ENCODE measurements at places on chromosomes 2 and 18. TPM values are rescaled to one million over a fixed set of nuclear protein-coding genes. Genes with fewer than 3 reads are reported as not detected.

MOGAT1 gene
- not detected for total RNA-seq

ONECUT2 gene
- not detected for total RNA-seq

UNC80 gene
- not detected for total RNA-seq

OXER1 gene
- total RNA-seq, result 0.18 TPM

LINC00305 gene
- not detected for total RNA-seq

BMP10 gene
- not detected for total RNA-seq

DNA sequence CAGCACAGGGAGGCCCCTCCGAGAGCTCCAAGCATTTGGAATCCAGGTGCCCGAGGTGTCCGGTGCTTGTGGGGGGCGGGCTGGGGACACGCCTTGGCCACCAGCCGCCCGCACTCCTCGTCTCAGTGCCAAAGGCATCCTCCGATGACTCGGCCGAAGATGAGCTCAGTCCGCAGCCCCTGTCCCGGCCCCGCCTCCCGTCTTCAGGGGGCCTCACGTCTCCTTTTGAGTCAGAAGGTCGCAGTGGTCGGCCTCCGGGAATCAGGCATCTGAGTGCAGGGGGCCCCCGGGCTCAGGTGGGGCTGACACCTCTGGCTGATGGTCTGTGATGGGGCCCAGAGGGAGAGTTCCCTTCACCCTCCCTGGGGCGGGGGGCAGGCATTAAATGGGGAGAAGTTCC lies 74.8 kb downstream of the NFATC1 start:
- no peaks in the 10 kb centered on the region for H3K27me3 ChIP-seq

- no peak overlapping the region for H3K27ac ChIP-seq
- no peaks in the 10 kb centered on the region for H3K36me3 ChIP-seq
- no peak for DNase-seq
These were observed 176.4 kb downstream of the ZNF516 start for GRCh38 chr18:76318607-76319006.

- no peaks in the 10 kb centered on the region for H3K4me1 ChIP-seq
- no peaks in the 10 kb centered on the region for H3K27me3 ChIP-seq
- H3K4me3 ChIP-seq, result no peak overlapping the region
- DNase-seq, result no peak
- H3K27ac ChIP-seq, result no peak overlapping the region
These were observed 404.9 kb downstream of the CPS1 start for GRCh38 chr2:210961249-210961648.

- peaks cover 3% of the 10 kb centered on the region for H3K36me3 ChIP-seq
- DNase-seq, result no peak
These were observed 44.9 kb downstream of the HDLBP start for GRCh38 chr2:241270531-241270930.

GRCh38 chr2:227939271-227940027 lies 68.0 kb downstream of the DAW1 start:
- no peak for DNase-seq
- H3K36me3 ChIP-seq, result no peaks in the 10 kb centered on the region
- H3K27ac ChIP-seq, result no peak overlapping the region
- no peaks in the 10 kb centered on the region for H3K27me3 ChIP-seq
- H3K4me1 ChIP-seq, result no peaks in the 10 kb centered on the region
- no peak overlapping the region for H3K4me3 ChIP-seq

- no peaks in the 10 kb centered on the region for H3K4me1 ChIP-seq
- no peaks in the 10 kb centered on the region for H3K27me3 ChIP-seq
- no peaks in the 10 kb centered on the region for H3K36me3 ChIP-seq
- no peak for DNase-seq
- no peak overlapping the region for H3K27ac ChIP-seq
These were observed 16.9 kb upstream of the VPS54 start for GRCh38 chr2:64036034-64036705.

- DNase-seq, result no peak
- H3K36me3 ChIP-seq, result no peaks in the 10 kb centered on the region
- no peak overlapping the region for H3K27ac ChIP-seq
- H3K4me1 ChIP-seq, result no peaks in the 10 kb centered on the region
These were observed 83.6 kb downstream of the CCDC85A start for GRCh38 chr2:56267415-56267788.

- no peaks in the 10 kb centered on the region for H3K4me1 ChIP-seq
- H3K4me3 ChIP-seq, result no peak overlapping the region
These were observed 128.5 kb downstream of the RAPGEF4 start for GRCh38 chr2:172864182-172864581.

GRCh38 chr2:129912066-129912820 lies 67.2 kb upstream of the RAB6C start:
- peaks cover 5% of the 10 kb centered on the region for H3K27me3 ChIP-seq
- no peak for DNase-seq
- H3K4me3 ChIP-seq, result no peak overlapping the region

GRCh38 chr18:35535297-35535696 lies 37.5 kb upstream of the INO80C start:
- H3K4me3 ChIP-seq, result no peak overlapping the region
- no peak for DNase-seq
- H3K4me1 ChIP-seq, result no peaks in the 10 kb centered on the region
- H3K27ac ChIP-seq, result no peak overlapping the region
- no peaks in the 10 kb centered on the region for H3K27me3 ChIP-seq

DNA sequence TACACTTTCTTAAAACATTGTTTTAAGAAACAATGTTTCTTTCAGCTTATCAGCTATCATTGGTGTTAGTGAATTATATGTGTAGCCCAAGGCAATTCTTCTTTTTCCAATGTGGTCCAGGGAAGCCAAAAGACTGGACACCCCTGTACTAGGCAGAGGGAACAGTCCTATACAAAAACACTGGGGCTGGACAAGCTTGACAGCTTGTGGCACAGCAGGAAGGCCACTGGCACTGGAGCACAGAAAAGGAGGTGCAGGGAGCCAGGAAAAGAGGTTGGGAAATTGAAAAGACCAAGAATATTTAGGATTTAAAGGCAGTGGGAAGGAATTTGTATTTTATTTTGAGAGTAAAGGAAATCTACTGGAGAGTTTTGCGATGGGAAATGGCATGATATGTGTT lies 47.7 kb downstream of the SRD5A2 start:
- no peaks in the 10 kb centered on the region for H3K4me1 ChIP-seq
- DNase-seq, result no peak
- no peaks in the 10 kb centered on the region for H3K27me3 ChIP-seq

- H3K4me3 ChIP-seq, result no peak overlapping the region
- H3K36me3 ChIP-seq, result no peaks in the 10 kb centered on the region
- no peak for DNase-seq
These were observed 11.0 kb downstream of the TTN start for GRCh38 chr2:178796079-178796677.

GRCh38 chr2:62604336-62604735 lies 98.3 kb upstream of the TMEM17 start:
- DNase-seq, result no peak
- H3K36me3 ChIP-seq, result no peaks in the 10 kb centered on the region

DNA sequence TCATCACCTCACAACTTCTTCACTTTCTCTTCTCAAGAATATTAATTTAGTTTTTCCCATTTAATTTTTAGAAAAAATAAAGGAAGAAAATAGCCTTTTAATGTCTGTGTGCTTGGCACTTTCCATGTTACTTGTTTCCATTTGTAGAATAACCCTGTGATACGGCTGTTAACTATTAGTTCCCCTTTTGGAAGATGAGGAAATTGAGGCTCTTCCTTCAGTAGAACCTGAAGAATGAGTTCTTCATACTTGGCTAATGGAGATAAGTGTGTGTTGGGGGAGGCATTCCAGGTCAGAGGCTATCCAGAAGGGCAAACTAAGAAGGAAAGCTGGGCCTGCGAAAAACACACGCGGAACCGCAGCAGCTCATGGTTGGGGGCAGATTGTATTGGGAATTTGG lies 38.3 kb downstream of the ZNF532 start:
- H3K27ac ChIP-seq, result no peak overlapping the region
- DNase-seq, result no peak
- peaks cover 68% of the 10 kb centered on the region for H3K36me3 ChIP-seq
- no peak overlapping the region for H3K4me3 ChIP-seq
- peaks cover 10% of the 10 kb centered on the region for H3K4me1 ChIP-seq

DNA sequence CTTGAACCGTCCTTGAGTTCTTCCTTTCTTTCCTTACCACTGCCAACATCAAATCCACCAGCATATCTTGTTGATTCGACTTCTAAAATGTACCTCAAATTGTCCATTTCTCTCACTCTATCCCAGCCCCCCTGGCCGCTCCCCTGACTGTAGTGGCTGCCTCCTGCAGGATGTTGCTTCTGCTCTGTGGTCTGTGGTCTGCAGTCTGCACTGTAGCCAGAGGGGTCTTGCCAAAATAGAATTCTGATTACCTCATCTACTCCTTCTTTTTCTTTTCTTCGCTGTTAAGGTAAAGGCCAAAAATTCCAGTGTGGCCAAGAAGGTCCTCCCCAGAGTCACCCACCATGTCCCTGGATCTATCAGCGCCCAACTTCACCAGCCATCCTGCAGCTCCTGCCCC lies 79.5 kb upstream of the ALPP start:
- no peaks in the 10 kb centered on the region for H3K36me3 ChIP-seq
- peaks cover 19% of the 10 kb centered on the region for H3K4me1 ChIP-seq
- no peak overlapping the region for H3K4me3 ChIP-seq
- no peak for DNase-seq
- H3K27ac ChIP-seq, result no peak overlapping the region

DNA sequence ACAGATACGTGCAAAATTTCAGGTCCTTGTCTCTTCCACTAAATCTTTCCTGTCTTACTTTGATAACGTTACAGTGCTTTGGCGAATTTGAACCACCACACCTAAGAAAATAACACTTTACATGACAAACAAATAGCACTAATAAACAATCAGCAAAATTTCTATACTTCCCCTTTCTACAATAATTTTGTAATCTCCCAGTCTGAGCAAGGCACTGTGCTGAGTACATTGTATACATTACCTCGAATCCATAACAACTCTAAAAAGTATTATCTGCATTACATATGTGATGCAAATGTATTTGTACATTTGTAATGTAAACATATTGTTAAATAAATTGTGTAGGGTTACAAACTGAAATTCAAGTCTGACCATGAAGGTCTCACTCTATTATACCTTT lies 49.9 kb downstream of the RTN4 start:
- H3K27me3 ChIP-seq, result no peaks in the 10 kb centered on the region
- DNase-seq, result no peak
- H3K27ac ChIP-seq, result no peak overlapping the region
- no peak overlapping the region for H3K4me3 ChIP-seq

DNA sequence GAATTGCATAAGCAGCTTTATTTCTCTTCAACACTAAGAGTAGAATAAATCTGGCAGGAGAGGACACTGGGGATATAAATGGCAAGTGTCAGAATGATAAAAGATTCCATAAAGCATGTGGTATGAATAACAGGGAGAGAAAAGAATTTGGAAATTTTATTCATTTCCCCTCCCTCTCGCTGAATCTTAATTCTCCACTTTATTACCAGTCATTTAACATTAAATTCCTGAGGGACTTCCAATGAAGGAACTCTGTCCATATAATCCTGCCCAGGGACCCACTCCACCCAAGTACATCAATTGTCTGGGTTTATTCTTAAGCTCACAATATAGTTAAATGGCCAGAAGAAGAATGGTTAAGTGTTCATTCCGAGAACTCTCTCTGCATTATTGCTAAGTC lies 197.7 kb upstream of the MGAT5 start:
- no peak overlapping the region for H3K4me3 ChIP-seq
- H3K27me3 ChIP-seq, result no peaks in the 10 kb centered on the region
- H3K36me3 ChIP-seq, result no peaks in the 10 kb centered on the region
- no peak overlapping the region for H3K27ac ChIP-seq
- H3K4me1 ChIP-seq, result no peaks in the 10 kb centered on the region

DNA sequence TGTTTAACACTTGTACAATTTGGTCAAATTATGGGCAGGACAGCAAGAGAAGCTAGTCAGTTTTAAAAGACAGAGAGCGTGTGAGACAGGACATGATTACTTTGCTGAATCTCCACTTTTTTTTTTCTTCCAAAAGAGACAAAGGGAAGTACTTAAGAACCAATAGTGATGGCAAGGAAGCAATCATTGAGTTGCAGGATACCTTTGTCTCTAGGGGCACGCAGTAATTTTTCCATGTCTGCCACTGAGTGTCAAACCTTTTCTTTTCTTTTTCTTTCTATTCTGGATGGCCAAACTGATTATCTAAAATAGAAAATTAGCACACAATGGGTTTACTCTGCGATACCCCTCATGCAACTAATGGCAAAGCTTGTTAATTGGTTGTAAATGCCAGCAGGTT lies 533.0 kb downstream of the PLCL1 start:
- no peak overlapping the region for H3K27ac ChIP-seq
- no peaks in the 10 kb centered on the region for H3K27me3 ChIP-seq
- H3K4me1 ChIP-seq, result no peaks in the 10 kb centered on the region
- H3K4me3 ChIP-seq, result no peak overlapping the region
- no peak for DNase-seq

- no peaks in the 10 kb centered on the region for H3K4me1 ChIP-seq
- H3K36me3 ChIP-seq, result no peaks in the 10 kb centered on the region
- DNase-seq, result no peak
- H3K27ac ChIP-seq, result no peak overlapping the region
These were observed 104.5 kb downstream of the DCDC2C start for GRCh38 chr2:3807853-3808252.

DNA sequence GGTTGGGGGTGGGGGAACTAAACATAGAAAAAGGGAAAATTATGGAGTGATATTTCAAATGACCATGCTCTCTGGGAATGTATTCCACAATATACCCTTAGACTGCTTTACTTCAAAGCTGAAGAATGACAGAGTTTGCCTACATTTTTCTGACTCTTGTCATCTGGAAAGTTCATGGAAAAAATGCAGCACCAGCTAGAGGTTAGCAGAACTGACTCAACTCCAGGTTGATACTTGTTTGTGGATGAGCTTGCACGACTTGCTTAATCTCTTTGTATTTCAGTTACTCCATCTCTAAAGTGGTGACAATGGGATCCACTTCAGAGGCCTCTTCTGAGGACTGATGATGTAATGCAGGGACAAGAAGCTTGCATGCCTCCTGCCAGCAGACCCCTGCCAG lies 824.0 kb upstream of the ID2 start:
- no peak overlapping the region for H3K27ac ChIP-seq
- no peak overlapping the region for H3K4me3 ChIP-seq
- H3K27me3 ChIP-seq, result no peaks in the 10 kb centered on the region
- no peaks in the 10 kb centered on the region for H3K4me1 ChIP-seq
- no peaks in the 10 kb centered on the region for H3K36me3 ChIP-seq
- DNase-seq, result no peak

All from esophagus squamous epithelium (tissue), 5 donors.